CD4-positive, alpha-beta T cell (primary cell): ENCODE measurements at places on chromosomes 12 and 14. TPM values are rescaled to one million over a fixed set of nuclear protein-coding genes. Genes with fewer than 3 reads are reported as not detected.

TTC6 gene
- total RNA-seq: not detected

AHNAK2 gene
- total RNA-seq: not detected

TNS2 gene
- total RNA-seq: 3.0 TPM

MIPOL1 gene
- not detected for total RNA-seq

KRT85 gene
- total RNA-seq: not detected

SSTR1 gene
- not detected for total RNA-seq

HOXC12 gene
- not detected for total RNA-seq

PLEKHD1 gene
- total RNA-seq: 0.63 TPM

OR6C2 gene
- total RNA-seq: not detected

- DNase-seq: no peak
Measured at GRCh38 chr14:79602045-79602444, 609.3 kb downstream of the DIO2 start.

DNA sequence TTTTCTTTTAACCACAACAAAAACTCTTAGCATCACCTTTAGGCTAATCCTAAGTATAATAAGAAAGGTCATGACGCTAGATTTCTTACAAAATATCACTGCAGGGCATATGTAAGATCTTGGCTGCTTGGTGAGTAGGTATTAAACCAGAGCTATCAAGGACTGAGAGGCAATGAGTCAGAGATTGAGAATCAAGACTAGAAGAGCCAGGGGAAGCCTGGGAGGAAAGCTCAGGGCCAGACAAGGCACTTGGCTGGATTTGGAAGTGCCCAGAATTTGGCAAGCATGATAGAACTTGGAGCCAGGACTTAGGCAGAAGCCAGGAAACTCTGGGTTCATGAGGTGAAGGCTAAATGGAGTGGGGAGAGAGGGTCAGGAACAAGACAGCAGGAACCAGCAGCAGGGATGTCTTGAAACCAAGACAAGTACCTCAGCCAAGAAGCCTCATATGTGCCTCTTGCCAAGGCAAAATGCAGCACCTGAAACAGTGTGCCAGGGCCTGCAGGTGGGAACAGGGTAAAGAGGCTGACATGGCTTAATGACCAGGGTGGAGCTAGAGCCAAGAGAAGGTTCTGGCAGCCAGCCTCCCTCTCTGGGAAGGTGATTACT, 49.9 kb downstream of the PTHLH start:
- DNase-seq: no peak

- DNase-seq: no peak
Measured at GRCh38 chr12:88493636-88494035, 86.6 kb downstream of the KITLG start.

- no peak for DNase-seq
Measured at GRCh38 chr14:101193845-101194372, 290.4 kb upstream of the RTL1 start.

DNA sequence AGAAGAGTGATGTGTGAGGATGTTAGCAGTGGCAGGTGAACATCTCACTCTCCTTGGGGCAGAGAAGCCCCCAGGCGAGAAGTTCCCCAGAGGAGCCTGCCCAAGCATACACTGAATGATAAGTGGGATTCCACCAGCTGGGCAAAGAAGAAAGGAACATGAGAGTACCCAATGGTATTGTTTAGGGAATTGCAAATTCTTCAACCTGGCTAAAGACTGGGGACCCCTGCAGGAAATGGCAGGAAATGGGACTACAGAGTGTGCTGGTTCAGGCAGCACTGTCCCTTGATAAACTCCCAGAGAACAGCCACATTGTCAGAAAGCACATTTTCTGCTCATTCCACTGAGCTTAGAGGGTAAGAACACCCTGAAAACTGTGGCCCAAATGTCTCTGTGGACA, 121.3 kb downstream of the RPS29 start:
- no peak for DNase-seq

GRCh38 chr14:50067723-50068495, 48.5 kb downstream of the VCPKMT start:
- DNase-seq: no peak

DNA sequence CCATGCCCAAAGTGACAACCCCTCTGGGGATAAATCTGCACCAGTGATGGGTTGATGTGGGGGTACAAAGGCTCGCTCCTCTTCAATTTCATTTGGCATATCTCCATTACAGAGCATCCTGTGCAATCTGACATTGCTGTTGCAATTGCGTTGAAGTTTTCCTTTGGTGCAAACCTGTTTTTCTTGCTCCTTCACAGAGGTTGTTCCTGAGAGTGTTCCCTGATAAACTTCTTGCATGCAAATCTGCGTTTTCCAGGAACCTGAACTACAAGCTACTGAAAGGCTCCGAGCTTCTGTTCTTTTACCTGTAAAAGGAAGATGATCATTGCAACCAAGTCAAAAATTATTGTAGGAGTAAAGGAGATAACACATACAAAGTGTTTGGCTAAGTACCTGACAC, 26.1 kb downstream of the SERPINA11 start:
- no peak for DNase-seq

DNA sequence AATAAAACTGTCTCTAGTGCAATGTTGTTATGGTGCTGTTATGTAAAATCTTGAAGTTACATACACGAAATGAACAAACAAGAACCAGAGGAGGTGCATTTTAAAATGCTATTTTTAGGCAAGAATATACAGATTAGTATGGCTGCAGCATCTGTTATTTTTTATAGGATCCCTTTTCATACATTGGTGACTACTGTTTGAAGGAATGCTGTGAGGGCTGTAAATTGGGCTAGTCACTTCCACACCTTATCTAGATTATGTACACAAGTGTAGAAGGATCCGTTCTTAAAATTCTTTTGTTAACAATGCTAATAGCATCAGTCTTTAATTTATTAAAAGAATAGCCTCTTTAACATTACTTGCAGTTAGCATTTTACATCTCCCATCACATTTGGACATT, 284.3 kb upstream of the MDGA2 start:
- DNase-seq: no peak

DNA sequence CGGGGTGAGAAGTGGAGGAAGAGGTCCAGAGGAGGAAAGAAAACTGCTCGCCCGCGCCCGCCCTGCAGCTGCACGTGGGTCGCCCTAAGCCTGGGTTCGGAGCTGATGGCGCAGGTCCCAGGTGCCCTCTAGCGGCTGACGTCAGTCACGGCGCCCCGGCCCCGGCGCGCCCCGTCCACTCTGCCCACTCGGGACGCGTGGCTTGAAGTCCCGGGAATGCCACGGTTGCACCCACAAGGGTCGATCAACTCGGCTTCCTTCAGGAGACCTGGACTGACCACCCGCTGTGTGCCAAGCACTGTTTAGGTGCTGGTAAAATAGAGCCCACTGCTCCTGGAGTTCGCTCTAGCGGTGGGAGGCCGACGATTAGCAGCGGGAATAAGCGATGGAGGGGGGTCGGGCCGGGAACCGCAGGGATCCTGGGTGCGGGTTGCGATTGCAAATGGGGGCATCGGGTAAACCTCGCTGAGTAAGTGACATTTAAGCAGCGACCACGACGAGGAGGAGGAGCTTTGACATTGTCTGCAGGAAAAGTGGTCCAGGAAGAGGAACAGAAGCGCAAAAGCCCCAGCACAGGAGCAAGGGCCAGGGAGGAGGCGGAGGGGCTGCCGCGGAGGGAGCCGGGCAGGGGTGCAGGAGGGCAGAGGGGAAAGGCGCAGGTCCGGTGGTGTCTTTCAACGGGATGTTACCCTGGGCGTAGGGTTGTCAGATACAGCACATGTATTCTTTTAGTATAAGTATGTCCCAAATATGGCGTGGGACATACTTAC, 5.1 kb upstream of the ZNF839 start:
- peak; percentile 65 for DNase-seq

GRCh38 chr12:97535582-97535981, 73.0 kb downstream of the RMST start:
- DNase-seq: no peak

GRCh38 chr12:93366422-93366821, 11.3 kb upstream of the NUDT4 start:
- no peak for DNase-seq

GRCh38 chr12:1391722-1392121, 202.7 kb downstream of the FBXL14 start:
- no peak for DNase-seq

DNA sequence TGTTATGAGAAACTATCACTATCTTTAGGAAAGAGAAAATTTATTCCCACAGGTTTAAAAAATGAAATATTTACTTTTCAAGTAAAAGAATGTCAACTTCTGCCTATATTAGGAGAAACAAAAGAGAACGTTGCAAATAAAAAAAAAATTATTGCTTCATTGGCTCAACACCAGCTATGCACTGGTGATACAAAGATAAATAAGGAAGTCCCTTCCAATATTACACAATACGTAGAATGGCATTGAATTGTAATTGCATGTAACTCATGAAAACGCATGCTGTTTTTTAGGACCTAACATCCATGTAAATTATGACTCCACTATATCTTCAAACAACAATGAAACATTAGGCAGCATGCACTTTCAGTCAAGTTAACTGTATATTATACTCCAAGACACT, 56.4 kb upstream of the RERGL start:
- DNase-seq: no peak

DNA sequence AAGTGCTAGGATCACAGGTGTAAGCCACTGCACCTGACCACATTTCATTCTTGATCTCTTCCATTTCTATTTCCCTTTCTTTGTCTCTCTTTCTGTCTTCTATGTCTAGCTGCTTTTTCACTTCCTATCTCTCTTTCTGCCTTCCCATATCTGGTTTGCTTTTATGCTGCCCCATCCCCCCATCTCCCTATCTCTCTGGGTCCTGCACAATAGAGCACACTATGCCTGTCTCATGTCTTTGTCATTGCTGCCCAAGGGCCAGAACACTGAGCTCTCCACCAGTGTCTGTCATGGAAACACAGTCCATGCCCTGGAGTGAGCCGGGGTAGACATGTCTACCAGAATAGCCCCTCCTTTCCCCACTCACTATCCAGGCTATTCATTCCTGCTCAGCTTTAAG, 12.3 kb upstream of the RARG start:
- DNase-seq: no peak

GRCh38 chr14:68577802-68578541, 214.9 kb downstream of the ZFP36L1 start:
- no peak for DNase-seq

GRCh38 chr12:113070117-113070906, 13.8 kb downstream of the DTX1 start:
- no peak for DNase-seq

- DNase-seq: no peak
Measured at GRCh38 chr12:71014180-71014785, 93.7 kb upstream of the PTPRR start.
